Right cardiac atrium (tissue), 5 donors: ENCODE measurements at places on chromosomes 7 and 10. TPM values are rescaled to one million over a fixed set of nuclear protein-coding genes. Genes with fewer than 3 reads are reported as not detected.

GRCh38 chr10:72340510-72341261, 14.0 kb downstream of the DNAJB12 start:
- DNase-seq = peak; percentile 74

DNA sequence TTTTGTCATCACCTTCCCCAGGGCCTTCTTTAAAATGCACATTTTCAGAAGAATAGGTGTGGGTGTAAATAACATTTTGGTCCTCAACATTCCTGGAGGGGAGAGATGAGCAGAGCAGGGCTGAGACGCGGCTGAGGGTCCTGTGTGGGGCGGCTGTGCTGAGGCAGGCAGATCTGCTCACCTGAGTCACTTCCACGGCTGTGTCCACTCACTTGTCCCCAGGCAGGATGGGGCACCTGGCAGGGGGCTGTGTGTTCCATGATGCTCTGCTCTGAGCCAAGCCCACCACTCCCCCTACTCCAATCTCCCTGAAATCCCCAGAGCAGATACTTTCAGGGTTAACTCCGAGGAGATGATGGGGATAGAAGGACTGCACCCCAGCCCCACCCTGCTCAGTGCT, 93.8 kb downstream of the GLRX3 start:
- no peak for DNase-seq

GRCh38 chr7:140509789-140510188, 30.5 kb upstream of the MKRN1 start:
- DNase-seq = no peak

TAS2R5 gene
- polyA plus RNA-seq = 0.41 TPM

DNA sequence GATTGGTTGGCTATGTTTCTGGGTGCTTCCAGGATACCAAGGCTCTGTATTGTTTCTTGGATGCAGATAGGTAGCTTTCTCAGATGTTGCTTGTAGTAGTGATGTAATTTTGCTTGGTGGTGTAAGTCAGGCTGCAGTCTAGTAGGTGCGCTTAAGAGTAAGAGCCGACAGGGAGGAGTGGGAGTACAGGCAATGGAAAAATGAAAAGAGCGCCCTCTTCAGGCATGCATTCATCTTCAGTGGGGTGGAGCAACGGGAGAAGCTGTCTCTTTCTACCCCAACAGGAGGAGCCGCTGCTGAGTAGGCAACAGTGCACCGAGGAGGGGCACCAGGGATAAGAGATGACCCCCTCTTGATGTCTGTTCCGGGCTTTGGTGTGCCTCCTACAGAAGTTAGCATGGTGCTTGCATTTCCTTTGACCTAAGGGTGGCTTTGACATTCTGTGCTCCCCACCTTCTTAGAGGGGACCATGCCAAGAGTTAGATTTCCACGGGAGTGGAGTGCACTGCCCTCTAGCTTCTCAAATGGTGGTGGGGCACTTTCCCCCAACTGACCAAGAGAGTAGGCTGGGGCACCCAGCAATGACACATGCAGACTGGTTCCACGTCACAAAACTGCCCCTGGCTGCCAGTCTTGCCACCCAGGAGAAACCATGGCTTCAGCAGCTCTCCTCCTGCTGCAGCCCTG, 56.1 kb downstream of the ZNF783 start:
- DNase-seq = no peak

ATOH7 gene
- 0.05 TPM for polyA plus RNA-seq

- no peak for DNase-seq
Observed at GRCh38 chr10:51340366-51340765, 266.1 kb downstream of the PRKG1 start.

DNA sequence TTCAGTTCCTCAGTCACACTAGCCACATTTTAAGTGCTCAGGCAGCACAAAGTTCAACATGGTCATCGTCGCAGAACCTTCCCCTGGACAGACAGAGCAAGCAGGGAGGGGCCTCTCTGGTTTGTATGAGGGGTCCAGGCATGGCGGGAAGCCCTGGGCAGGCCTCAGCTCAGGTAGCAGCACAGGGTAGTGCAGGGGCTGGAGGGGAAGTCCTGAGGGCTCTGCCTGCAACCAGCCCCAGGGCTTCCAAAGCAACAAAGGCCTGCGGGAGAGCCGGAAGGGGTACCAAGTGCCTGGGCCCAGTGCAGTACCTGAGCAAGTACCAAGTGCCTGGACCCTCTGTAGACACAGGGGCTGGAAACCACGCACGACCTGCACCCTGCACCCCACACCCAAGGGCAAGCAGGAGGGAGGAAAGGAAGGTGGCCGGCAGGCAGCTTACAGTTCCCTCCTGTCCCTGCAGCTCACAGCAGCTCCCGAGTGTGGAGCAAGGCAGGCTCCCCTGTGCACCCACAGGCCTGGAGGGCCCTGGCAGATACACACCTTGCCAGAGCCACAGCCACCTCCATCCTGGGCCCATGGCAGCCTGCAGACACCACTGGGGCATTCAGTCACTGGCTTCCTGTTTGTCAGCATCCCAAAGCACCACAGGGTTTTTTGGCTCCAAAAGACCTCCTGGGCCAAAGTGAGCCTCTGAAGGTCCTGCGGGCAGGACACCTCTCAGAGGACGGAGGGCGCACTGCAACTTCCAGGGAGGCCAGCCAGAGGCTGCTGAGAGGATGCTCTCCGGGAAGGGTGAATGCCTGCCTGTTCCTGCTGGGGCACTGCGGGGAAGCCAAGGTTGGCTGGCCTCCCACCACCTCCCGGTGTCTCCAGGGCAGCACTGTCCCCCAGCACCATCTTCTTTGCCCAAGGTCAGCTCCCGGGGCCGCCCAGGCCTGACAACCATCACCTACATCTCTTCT, 6.5 kb upstream of the RET start:
- peak; percentile 6 for DNase-seq
